ENCODE measurements at places on chromosomes 7 and 10.

DNA sequence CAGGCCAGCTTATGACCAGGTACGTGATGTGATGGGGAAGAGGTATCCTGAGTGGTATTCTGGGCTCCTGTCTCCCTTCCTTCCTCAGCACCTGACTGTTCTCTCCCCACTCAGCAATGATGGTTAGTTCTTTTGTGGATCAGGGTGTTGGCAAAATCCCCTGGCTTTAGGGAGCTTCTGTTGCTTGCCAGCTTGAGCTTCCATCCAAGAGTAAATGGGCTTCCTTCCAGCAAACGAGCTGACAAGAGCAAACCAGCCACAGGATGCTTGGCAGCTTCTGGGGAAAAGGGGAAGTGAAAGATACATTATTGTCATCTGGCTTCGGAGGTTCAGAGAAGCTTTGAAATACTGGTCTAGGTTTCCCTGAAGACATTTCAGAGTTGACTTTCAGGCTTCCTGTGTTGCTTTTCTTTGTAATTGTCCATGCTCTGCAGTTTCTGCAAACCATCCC is 5.2 kb downstream of the DUSP5 start:
- DNase-seq, result no peak

DNA sequence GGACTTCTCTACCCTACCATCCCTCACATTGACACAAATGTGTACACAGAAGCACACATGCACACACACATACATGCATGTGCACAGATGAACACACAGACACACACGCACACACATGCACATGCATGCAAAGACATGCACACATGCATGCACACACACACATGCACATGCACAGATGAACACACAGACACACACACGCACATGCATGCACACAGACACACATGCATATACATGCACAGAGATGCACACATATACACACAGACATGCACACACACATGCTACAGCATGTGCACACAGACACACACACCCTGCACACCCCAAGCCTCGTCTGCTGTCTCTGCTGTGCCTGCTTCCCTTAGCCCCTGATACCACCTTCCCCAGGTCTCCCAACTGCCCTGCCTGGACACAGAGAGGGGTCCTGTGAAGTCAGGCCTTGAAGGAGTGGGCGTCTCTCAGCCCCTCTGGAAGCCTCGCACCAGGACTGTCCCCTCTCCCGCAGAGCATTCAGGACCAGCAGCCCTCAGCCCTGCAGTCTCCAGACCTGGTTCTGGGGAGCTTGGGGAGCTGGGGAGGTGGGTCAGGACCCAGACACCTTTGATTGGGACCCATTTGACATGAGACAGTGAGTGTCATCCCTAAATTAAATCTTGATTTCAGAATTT is 181.8 kb downstream of the DNAJB6 start:
- DNase-seq, result no peak

DNA sequence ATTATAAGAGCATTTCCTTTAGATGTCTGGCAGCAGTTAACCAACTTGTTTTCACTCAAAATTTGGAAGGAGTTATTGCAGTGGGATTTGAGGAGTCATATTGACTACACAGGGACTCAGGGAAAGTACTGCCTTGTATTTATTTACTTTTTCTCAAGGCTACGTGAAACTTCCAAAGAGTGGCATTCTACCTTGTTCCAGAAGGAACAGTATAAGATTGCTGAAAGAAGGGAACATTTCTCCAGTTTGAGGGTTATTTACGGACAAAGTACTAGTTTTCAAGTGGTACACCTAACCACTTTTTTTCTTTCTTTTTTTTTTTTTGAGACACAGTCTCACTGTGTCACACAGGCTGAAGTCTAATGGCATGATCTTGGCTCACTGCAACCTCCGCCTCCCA is 5.1 kb downstream of the MORN4 start:
- no peak for DNase-seq

DNA sequence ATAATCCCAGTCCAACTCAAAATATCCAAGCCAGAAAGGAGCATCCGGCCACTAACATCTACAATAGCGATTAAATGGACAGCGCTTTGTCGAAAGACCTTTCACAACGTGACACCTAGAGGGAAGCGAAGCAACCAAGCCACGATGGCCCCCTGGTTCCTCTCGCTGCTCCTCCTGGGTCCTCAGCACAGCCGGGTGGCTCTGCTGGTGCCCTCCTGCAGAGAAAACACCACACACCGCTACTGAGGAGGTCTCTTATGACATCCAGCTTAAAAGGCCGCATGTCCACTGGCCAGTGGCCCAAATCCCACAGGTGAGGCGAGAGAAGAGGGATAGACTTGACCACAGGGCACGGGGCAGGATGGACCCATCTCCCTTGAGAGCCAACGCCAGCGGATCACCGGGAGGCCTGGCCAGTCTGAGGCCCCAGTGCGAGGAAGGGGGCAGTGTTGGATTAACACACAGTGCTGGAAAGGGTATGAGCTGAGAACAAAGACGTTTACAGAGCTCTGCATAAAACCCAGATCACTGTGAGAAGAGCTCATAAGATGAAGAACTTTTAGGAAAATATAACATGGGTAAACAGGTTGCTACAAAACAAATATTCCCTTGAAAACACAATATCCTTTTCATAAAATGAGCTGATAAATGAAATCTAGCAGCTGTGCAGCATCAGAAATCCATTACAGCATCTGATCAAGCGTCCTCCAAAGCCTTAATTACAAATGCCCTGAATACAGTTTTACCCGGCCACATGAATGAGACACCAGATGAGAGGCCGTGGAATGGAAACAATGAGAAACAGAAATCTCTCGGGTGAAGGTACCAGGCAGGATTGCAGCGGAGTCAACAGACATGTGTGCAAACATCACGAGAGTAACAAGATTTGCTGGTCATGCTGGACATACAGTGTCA is 236.7 kb downstream of the DIP2C start:
- no peak for DNase-seq

GRCh38 chr10:93160829-93161228 is 87.1 kb downstream of the CYP26A1 start:
- DNase-seq, result no peak

DNA sequence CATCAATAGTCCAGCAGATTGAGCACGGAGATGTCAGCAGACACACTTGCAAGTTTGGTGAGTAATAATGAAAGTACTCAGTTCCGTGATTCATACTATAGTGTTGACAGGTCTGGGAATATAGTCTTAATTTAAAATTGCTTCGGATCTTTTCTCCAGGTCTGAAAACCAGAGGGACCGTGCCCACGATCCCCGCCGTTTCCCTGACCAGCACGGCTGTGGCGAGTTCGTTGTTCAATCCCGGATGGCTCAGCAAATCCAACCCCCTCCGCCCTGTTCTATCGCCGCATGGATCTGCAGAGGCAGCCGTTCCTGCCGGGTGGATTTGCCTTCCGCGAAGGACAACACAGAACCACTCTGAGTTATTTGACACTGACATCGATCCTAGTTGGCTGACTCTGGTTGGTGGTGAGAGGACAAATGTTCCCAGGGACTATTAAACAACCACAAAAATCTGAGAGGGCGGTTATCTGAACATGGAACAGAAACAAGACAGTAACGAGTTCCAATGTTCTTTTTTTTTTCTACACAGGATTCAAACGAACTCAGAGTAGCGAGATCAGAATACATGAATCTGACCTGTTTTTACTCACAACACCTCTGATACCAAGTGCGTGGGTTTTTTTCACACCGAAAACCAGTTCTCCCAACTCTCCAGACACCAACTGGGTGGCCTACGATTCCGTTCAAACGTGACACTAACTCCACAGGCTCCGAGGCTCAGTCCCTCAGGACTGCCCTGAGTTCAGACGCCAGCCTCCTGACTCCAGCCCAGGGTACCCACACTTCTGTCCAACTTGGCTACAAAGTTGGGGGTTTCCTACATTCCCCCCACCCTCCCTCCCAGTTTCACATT is 52.7 kb downstream of the RBM17 start:
- DNase-seq, result no peak

GRCh38 chr7:26143298-26144048 is 8.5 kb upstream of the NFE2L3 start:
- DNase-seq, result no peak

DNA sequence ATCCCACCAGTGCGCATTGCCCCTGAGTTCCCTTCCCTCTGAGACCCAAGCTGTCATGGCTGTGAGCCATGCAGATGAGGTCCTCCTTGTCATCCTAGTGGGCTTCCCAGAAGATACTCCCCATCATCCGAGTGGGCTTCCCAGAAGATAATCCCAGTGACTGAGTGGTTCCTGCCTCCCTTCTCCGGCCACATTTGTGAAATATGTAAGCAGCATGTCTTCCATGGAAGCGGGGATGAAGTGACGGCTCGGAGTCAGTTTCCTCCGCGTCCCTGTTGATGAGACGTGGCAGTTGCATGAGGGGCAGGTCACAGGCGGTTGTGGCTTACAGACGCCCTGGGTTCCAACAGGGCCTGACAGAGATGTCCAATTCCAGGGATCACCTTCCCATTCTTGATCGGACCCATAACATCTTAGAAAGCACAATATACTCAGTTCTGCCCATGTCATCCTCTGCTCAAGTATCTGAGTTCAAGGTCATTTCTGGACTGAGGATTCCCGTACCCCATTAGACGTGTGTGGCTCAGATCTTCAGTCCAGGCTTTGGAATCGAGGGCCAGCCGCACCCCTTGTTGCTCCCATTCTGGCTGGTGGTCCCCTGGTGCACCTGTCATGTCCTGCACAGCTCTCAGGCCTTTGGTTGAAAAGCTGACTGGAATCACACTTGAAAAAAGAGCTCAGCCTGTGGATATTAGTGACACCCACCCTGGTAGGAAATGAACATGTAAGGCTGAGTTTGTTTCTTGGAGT is 166.9 kb downstream of the PTPRN2 start:
- no peak for DNase-seq

DNA sequence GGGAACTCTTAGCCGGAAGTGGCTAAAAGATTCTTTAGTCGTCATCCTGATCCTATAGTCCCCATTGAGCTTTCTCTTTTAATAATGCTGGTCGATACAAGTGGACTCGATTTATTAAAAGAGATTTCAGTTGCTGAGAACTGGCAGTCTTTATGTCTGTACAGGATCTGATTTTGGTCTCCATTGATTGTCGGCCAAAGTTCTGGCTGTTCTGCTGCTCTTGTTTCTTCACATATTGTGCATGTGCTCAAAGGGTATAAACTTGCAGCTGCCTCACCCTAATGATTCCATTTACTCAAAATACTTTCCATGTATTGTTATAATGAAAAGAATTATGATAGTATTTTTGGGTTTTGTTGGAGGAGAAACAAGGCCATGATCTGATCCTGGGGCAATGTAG is 100.7 kb upstream of the CTTNBP2 start:
- DNase-seq, result no peak

- no peak for DNase-seq
Measured at GRCh38 chr7:7054252-7054830, 128.0 kb upstream of the C1GALT1 start.

- no peak for DNase-seq
Measured at GRCh38 chr7:42448901-42449300, 211.9 kb upstream of the GLI3 start.

GRCh38 chr10:90245623-90246022 is 544.2 kb downstream of the KIF20B start:
- no peak for DNase-seq

DNA sequence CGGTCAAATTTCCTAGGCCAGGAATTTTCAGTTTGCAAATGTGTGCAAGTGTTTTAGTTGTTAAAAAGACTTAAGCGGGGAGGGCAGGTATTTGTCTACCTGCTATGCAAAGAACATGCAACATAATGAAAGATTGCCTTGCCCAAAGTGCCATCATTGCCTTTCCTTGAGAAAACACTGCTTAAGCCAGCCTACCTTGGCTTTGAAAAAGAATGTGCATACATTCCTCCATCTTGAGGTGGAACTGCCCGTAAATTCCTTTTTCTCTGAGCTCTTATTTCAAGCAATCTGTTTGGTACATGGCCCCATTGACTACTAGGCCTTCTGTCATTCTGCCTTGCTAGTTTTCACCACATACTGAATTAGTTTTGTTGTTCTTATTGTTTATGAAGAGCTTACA is 29.3 kb downstream of the BZW2 start:
- DNase-seq, result no peak

GRCh38 chr7:22952306-22953015 is 61.5 kb downstream of the HYCC1 start:
- no peak for DNase-seq

GRCh38 chr7:54814401-54814800 is 55.4 kb upstream of the SEC61G start:
- DNase-seq, result no peak

GRCh38 chr10:110137142-110137545 is 70.3 kb upstream of the MXI1 start:
- DNase-seq, result no peak

DNA sequence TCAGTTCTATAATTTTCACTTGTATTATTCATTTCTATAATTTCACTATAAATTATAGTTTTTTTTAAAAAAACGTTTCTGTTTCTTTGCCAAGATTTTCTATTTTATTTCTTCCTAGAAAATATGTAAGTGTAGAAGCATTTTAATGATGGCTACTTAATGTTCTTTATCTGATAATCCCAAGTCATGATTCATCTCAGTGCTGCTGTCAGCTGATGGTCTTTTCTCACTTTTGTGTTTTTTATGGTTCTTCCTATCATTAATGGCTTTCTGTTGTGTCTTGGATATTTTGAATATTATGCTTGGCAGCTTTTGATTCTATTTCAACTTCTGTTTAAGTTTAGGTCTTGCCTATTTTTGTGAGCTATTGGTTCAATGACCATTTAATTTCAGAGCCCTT is 268.6 kb downstream of the BAMBI start:
- DNase-seq, result no peak

DNA sequence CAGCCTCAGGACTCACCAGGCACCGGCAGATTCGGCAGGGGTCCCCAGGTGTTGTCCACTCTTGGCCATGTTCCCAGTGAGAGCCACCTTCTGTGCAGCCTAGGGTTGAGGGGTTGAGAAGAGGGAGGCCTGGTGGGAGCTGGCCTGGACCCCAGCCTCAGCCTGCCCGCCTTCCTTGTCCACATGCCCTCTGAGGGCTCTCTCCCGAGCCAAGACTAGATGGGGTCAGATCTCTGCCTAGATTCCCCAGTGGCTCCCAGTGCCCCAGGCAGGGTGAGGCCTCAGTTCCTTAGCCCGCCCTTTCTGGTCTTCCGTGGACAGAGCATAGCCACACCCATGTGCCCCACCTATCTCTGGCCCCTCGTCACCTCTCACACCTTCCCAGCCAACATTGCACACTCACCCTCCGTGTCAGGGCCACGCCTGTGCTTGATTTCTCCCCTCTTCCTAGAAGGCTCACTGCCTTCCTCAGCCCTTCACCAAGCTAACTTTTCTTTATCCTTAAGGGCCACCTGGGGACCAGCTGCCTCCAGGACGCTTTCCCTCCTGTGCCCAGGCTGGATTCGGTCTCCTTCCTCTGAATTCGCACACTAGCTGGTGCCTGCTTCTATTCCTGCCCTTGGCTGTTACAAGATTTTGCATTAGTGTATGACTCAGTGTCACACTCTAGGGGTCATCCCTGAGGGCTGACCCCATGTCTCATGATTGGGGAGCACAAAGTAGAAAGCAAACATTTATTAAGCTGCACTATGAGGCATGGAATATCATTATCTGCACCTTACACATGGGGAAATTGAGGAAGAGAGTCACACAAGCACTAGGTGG is 7.5 kb downstream of the KCP start:
- no peak for DNase-seq

GRCh38 chr7:6359734-6360133 is 87.3 kb upstream of the CYTH3 start:
- no peak for DNase-seq

GRCh38 chr7:121020989-121021969 is 32.8 kb downstream of the CPED1 start:
- no peak for DNase-seq

Measured in stimulated activated CD8-positive, alpha-beta memory T cell treated with anti-CD3 and anti-CD28 coated beads, Interleukin-7, amount 100 ng/mL, for 4 hours (primary cell).